Naive thymus-derived CD8-positive, alpha-beta T cell (primary cell): ENCODE measurements at places on chromosomes 2 and 18.

GRCh38 chr2:79387431-79387830 is 125.4 kb upstream of the CTNNA2 start:
- no peak for DNase-seq

- DNase-seq = no peak
These were observed 205.7 kb downstream of the TPGS2 start for GRCh38 chr18:36623091-36623490.

- DNase-seq = no peak
These were observed 53.4 kb upstream of the LINC00305 start for GRCh38 chr18:64202210-64202836.

DNA sequence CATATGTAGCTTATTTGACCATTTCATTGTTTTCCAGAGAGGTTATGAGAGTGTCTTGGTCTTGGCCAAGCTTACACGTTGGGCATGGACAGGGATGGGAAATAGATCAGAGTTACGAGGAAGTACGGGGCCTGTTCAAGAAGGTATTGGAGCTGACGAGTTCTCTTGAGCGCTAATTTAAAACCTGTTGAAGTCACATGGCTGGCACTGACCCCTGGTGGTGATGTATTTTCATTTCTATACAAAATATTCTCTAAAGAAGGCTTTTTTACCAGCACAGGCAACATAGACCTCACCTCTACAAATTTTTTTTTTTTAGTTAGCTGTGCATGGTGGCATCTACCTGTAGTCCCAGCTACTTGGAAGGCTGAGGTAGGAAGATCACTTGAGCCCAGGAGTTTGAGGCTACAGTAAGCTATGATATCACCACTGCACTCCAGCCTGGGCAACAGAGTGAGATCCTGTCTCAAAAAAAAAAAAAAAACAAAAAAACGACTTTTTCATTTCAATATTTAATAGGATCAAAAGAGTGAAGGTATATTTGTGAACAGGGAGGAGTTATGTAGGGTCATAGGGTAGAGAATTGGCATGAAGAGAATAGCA is 19.6 kb downstream of the UGP2 start:
- peak; percentile 69 for DNase-seq

- no peak for DNase-seq
These were observed 108.6 kb downstream of the APOB start for GRCh38 chr2:20935168-20935775.

GRCh38 chr18:74064510-74064909 is 83.1 kb downstream of the FBXO15 start:
- DNase-seq = no peak

DNA sequence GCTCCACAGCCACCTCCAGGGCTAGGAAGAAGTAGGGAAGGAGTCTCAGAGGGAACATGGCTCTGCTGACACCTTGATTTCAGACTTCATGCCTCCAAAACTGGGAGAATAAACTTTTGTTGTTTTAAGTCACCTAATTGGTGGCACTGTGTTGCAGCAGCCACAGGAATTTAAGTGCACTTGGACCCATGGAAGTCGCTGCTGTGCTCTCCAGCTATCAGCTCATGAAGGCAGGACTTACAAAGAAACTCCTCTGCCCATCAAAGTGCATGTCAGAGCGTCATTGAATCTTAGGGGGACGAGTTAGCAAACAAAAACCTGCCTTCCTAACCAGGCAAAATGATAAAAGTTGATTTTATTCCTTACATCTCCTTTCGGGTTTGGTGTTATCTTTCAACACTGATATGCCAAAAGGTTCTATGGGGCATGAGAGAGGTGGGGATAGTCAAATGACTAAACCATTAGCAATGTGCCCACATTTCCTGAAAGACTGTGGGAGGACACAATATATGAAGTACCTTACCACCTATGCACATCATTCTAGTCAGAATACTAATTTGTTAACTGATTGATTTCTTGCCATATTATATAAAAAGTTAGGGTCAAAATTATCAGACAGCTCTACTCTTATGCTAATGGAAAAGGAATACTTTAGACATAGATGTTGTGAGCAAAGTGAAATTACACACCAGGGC is 235.8 kb upstream of the TNP1 start:
- DNase-seq = no peak

DNA sequence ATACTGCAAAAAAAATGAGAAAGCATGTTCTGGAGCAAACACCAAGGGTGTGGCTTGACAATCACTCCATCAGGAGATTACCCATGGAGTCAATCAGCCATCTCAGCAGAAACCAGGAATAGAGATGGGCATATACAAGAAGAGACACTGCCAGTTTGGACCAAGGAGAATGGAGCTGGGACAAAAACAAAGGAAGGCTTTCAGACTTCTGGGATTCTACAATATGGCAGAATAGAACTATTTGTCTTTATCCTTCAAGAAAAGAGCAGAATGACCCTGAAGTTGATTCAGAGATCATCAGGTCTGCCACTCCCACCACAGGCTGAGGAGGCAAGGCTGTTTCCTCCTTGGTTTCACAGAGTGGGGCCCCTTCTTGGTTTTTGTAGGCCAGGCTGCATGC is 48.2 kb upstream of the KIF5C start:
- DNase-seq = no peak

- no peak for DNase-seq
These were observed 28.9 kb downstream of the NCK2 start for GRCh38 chr2:105773568-105773967.

DNA sequence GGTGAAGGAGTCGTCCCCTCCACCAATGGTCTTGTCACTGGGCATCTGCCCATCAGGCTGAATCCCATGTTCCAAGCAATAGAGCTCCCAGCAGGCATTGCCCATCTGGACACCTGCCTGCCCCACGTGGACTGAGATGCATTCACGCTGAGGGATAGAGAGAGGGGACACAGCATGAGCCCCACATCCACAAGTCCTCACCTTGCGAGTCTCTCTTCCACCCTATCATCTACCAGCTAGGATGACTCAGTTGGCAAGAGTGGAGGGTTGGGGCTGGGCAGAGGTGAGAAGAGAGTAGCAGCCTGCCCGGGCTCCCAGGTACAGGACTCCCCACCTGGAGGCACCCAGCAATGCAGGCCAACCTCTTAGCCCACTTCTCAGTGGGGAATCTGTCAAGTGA is 959 bp upstream of the TUBA4B start:
- DNase-seq = no peak

DNA sequence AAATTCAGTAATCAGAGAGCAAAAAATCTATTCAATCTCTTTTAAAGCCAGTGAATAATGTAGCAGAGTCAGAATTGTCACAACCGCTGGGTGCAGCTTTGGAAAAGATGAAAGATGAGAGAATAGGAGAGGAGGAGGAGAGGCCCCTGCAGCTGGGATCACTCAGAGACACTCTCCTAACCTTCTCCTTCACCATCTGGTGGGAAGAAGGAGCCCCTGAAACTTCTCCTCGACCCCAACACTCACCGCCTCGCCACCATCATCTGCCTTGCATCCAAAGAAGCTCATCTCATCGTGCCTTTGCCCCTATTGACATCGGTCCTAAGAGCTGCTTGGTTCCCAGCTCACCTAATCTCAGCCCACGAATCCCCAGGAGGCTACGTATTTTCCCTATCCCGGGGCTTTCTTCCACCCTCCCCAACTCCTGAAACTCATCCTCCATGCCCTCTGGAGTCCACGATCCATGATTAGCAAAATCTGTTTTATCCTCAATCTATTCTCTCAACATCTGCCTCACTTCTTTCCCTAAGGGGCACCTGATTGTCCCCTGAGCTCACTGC is 58.5 kb downstream of the PKDCC start:
- no peak for DNase-seq

DNA sequence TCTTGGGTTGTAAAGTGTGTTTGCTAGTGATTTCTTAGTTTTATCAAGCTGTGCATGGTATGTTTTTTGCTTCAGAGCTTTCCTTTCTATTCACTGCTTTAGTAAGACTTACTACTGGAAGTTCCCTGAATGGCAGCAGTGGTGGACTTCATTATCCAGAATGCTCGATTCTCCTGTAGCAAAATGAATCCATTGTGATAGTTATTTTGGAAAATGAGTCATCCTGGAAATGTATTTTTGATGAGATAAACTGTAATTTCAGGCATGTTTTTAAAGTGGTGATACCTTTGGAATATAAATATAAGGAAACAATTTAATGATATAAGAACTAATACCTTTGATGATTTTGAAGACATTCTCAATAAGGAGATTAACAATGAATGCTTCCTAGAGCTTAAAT is 387.1 kb downstream of the PTPRM start:
- DNase-seq = no peak

GRCh38 chr18:10822456-10822855 is 296.6 kb downstream of the NAPG start:
- no peak for DNase-seq

- DNase-seq = no peak
These were observed 234.1 kb downstream of the GLI2 start for GRCh38 chr2:120969613-120970355.

DNA sequence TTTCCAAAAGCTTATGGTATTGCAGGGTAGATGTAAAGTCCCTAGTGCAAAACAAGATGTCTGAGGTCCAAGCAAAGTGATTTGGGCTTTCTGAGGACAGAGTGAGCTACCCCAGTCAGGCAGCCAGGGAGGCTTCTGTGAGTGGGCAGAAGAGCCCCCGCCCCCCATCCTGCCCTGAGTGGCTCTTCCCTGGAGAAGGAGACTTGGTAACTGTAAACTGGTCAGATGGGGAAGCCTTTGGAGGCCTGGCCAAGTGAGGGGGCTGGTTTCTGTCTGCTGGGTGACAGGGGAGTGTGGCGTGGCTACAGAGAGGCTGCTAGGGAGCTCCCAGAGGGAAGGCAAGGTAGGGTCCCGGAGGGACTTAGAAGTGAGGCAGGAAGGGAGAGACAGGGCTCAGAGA is 181.3 kb upstream of the HAAO start:
- no peak for DNase-seq

DNA sequence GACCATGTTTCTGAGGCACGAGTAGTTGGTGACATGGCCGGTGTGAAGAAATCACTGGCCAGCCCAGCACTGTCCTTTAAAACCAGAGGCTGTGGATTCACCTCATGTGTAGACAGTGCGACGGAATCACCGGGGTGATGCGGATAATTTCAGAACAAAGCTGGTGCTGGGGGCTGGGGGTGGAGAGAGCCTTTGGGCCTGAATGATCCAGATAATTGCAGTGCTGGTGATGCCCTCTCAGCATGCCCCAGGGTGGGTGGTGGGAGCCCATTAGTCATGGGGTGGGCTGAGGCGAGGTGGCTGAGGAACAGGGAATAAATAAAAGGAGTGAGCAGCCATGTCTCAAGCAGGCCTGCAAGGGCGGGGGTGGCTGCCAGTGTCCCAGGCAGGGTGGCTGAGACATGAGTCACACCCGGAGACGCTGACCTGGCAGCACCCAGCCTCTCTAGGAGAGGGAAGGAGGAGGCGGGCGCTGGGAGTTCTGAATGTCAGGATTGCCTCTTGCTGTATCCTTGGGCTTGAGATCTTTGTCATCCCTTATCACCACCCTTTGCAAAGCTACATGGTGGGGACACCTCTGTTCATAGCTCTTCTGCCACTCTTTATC is 151.1 kb upstream of the MSH6 start:
- no peak for DNase-seq

DNA sequence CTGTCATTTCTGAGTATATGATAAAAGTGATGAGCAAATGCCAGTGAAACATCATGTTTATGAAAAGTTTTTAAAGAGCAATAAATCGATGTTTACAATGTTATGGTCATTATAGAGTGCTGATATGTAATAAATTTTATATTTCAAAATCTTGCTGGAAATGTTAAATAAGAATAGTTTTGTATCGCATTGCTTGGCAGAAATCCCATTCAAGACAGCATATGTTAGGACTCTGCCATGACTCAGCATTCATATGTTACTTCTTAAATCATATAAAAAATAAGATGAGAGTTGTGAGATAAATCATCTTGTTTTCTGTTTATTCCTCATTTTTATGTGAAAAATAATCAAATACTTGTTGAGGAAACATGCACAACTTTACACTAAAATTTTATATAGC is 949.9 kb upstream of the NRXN1 start:
- DNase-seq = no peak
